ENCODE measurements at places on chromosomes 5 and 9. TPM values are rescaled to one million over a fixed set of nuclear protein-coding genes. Genes with fewer than 3 reads are reported as not detected.

The BTNL9 gene
- total RNA-seq: 33.0 TPM

The PKD2L2 gene
- not detected for total RNA-seq

The ARL14EPL gene
- total RNA-seq: not detected

The SLC44A1 gene
- total RNA-seq: 37.3 TPM

The RPP25L gene
- 9.8 TPM for total RNA-seq

The CIZ1 gene
- 117 TPM for total RNA-seq

The ARID3C gene
- total RNA-seq: not detected

All from aorta (tissue), 5 donors.